ENCODE measurements at places on chromosomes 5 and 9. TPM values are rescaled to one million over a fixed set of nuclear protein-coding genes. Genes with fewer than 3 reads are reported as not detected.

Gene MFAP3
- total RNA-seq = 26.7 TPM

Gene SPINK6
- total RNA-seq = not detected

Gene ENTPD2
- 2.1 TPM for total RNA-seq

Gene PCDH1
- 17.2 TPM for total RNA-seq

Gene UBE2R2
- 48.0 TPM for total RNA-seq

Gene GABRA1
- total RNA-seq = not detected

Gene FER
- total RNA-seq = 12.3 TPM

Gene PTPDC1
- total RNA-seq = 8.3 TPM

Gene NDST1
- total RNA-seq = 57.9 TPM

- no peak for DNase-seq
Observed at GRCh38 chr5:96522635-96523355, 89.7 kb upstream of the PCSK1 start.

DNA sequence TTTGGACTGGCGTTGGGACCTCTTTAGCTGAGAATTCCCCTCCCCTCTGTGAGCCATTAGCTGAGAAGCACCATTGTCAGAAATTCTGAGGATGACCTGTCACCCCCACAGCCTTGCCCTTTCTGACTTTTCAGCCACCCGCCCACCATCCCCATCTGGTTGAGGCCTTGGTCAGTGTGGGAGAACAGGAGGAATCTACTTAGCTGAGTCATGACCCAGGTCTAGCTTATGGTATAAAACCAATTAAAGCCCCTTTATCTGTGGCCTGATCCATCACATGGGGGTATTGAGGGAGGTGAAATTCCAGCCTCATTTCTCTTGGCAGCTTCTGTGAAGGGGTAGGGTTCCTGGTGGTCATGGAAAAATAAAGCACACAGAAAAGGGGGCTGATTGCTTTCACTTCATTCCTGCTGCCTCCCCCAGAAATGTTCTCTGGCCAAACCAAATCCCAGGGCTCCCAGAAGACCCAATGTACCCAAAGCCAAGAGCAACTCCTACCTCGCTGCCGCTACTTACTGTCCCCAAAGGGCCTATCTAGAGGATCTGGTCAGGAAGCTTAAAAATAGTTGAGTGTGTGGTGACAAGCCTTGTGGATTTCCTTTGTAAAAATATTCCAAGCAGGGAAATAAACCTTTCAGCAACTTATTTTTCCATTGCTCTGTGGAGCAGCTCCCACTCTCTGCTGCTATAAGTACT is 174.8 kb upstream of the TNC start:
- no peak for DNase-seq

GRCh38 chr5:168188182-168188581 is 103.3 kb upstream of the WWC1 start:
- no peak for DNase-seq

- DNase-seq = no peak
Observed at GRCh38 chr9:89461265-89461664, 36.6 kb downstream of the SEMA4D start.

GRCh38 chr5:175457466-175457865 is 13.5 kb upstream of the DRD1 start:
- no peak for DNase-seq

DNA sequence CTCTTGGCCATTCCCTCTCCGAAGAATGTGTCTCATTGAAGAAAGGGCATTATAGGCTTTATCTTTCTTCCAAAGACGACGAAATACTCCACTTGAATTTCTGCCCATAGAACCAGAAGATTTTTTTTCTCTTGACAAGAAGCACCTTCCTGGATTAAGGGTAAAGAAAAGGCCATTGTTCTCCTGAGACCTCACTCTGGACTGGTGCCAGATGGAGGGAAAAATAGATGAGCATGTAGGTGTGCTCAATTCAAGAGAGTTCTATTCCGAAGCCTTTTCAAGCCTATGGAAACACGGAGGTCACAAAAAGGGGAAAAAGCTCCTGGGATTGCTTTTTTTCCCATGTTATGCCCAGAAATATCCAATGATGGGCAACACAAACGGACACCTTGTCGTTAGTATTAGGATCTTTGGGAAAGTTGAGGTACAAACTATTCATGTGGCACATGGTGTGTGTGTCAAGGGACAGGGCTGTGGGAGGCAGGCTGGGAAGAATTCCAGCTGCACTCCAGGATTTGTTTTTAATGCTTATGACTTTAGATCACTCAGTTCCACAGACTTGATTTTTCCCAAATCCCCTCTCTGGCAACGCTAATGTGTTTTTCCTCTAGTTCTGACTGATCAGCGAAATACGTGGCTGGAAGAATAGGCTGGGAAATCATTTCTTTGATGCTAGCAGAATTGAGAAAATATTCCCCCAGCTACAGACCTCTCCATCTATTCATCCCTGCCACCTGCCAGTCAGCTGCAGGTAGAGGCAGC is 89.9 kb downstream of the SIL1 start:
- DNase-seq = no peak

All from left ventricle myocardium superior (tissue), 1 donor.